ENCODE measurements at places on chromosomes 3 and 15.

DNA sequence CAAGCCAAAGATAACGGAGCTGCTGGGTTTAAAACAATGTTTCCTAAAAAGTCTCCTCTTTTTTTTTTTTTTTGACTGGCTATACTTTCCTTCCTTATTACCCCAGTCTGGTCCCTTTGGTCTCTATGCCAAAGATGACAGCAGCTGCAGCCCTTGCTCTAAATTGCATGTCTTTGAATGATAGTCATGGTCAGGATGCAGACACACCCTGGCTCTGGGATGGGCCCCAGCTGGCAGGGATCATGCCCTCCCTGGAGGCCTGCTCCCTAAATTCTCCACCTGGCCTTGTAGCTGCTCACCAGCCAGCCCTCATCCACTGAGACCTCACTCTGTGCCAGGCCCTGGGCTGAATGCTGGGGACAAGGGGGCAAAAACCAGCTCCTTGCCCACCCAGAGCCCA is 95.8 kb downstream of the MESD start:
- no peak for DNase-seq

GRCh38 chr3:71492974-71493771 is 90.4 kb downstream of the FOXP1 start:
- DNase-seq = no peak

DNA sequence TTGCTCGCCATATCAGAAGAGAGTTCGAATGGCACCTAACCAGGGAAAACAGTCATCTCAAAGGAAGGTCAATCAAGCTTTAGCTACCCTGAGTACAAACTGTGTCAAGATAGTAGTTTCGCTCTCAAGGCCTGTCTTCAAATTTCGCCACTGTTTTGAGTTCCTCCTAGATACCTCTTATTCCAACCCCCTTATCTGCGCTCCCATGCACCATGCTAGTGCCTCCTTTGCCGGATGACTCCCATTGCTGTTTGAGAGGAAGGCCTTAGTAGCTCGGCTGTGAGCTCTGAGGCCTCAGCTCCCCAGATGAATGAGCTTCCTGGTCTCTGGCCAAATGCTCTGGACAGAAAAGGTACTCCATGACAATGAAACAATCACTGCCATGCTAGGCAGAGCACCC is 256.0 kb downstream of the ULK4 start:
- DNase-seq = no peak

DNA sequence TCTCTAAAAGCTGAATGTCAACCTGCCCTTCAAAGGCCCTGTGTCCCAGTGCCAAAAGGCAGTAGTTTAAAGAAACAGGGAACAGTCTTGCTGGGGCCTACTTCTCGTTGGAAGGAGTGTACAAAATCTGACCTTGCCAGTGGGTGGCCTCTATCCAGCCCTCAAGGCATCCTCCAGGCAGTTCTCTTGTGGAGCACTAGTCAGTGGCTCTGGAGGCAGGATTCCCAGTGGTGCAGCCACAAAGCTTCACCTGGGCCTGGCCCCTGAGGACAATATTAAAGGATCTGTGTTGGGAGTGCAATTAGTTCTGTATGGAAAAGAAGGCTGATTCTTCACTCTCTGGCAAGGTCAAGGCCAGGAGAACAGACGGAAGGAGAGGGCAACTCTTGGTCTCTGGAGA is 237.8 kb upstream of the ADAMTS9 start:
- DNase-seq = no peak

DNA sequence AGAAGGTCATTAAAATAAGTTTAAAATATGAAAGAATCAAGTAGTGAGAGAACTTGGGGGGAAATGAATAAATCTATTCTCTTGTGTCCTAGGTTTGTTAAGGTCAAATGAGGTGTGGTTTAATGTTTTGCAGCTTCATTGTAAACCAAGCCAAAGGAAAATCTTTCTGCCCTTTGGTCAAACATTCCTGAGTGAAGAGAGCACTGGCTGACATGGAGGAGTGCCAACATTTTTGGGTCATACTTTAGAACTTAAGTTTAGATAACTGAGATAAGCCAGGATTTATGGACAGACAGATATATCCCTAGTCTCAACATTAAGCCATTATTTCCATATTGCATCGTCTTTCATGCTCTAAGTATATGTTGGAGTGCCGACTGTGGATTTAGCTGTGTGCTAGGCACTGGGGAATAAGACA is 66.4 kb downstream of the PTPRG start:
- DNase-seq = no peak

DNA sequence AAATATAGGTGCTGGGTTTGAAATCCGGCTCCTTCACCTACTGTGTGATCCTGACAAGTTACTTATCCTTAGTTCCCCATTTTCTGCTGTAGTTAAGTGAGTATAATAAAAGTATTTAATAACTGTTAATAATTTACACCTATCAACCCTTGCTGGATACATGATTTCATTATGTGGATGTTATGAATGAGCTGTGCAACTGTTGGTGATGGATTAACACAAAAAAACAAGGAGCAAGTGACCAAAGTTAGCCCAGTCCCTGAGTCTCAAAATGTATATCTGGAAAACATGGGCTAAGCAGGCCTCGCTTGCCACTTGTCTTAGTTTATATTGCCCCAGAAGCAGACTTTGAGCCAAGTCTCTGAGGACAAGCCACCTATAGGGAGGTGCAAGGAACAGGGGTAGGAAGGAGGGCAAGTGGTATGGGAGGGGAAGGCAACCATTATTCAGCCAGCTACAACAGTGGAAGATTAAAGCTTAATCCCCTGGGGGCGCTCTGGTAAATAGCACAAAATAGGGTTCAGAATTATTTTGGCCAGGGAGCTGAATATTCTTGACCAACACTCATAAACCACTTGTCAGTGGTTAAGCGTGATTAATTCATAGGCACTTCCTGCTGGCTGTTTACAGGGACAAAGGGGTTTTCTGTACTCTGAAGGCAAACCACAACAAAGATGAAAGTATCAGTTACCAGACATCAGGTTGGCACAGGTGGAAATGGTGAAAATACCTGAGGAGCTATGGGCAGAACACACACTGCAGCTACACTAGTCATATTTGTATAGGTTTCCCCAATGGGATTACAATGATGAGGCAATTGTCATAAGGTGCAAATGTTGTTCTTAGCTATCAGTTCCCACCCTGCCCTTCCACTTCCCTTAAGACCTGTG is 76.2 kb downstream of the TRIM42 start:
- DNase-seq = no peak

GRCh38 chr15:101718896-101719295 is 5.4 kb downstream of the TARS3 start:
- DNase-seq = no peak

GRCh38 chr3:48896936-48897335 is 1.7 kb downstream of the SLC25A20 start:
- no peak for DNase-seq

DNA sequence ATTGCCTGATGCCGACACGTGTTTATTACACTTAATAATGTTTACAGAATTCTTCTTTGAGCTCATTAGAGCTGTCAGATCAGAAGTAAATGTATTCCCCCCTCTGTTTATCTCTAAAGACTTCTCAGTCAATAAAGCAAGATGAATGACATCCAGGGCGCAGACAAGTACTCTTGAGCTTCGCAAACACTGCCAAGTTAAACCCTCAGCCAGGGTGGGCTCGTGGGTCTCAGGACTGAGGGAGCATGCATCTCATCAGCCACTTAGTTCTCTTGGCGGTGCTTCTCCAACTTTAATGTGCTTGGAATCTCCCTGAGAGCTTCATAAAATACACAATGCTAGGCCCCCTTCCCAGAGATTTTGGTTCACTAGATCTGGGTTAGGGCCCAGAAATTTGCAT is 333.9 kb upstream of the THRB start:
- no peak for DNase-seq

GRCh38 chr15:101086394-101087171 is 165.3 kb downstream of the CHSY1 start:
- DNase-seq = no peak

- DNase-seq = no peak
These were observed 224.7 kb upstream of the TBC1D5 start for GRCh38 chr3:17967111-17967510.

GRCh38 chr3:64972793-64973192 is 285.0 kb upstream of the ADAMTS9 start:
- no peak for DNase-seq

DNA sequence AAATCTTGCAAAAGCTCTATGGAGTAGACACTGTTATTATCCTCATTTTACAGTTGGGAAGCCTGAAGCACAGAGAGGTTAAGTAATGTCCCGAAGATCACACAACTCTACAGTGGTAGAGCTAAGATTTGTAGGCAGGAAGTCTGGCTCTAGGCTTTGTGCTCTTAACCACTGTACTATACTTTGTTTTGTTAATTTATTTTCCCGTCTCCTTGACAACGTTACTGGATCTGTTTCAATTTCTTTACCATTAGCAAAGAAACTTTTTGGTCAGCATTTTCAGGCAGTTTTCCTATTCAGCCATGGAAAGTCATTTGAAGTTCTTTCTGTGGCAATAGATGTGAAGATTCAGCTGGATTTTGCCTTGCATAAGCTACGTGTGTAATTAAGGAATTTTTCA is 51.7 kb downstream of the OTOL1 start:
- DNase-seq = no peak

GRCh38 chr15:40847223-40847961 is 3.5 kb downstream of the SPINT1 start:
- DNase-seq = no peak

All from NCI-H2171 (cell line).